ENCODE measurements at places on chromosomes 16 and 17.

GRCh38 chr17:80982426-80982974 is 9.1 kb upstream of the CHMP6 start:
- no peak for DNase-seq

DNA sequence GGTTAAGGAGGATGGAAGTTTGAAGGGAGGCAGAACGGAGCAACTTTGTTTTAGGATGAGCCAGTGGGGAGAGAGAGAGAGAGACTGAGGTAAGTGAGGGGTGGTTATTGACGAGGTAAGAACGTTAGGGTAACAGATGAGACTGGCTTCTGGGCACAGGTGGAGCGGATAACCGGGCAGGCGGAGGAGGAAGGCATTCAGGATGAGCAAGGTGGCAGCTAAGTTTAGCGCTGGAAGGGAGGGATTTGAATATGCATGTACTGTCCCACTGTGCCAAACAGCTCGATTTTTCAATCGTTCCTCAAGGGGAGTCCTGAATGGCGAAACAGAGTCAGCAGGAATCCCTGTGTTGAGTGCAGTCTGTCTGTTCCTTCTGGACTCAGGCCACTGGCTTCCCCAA is 35.8 kb downstream of the CACNG3 start:
- no peak for DNase-seq

- no peak for DNase-seq
Measured at GRCh38 chr16:80981103-80981502, 25.6 kb downstream of the CMC2 start.

- DNase-seq: peak; percentile 18
Measured at GRCh38 chr17:37089956-37090355, 141.2 kb downstream of the AATF start.
